ENCODE measurements at places on chromosomes 5 and 9.

GRCh38 chr5:153624451-153624765 is 133.9 kb downstream of the GRIA1 start:
- peak; percentile 49 for DNase-seq

DNA sequence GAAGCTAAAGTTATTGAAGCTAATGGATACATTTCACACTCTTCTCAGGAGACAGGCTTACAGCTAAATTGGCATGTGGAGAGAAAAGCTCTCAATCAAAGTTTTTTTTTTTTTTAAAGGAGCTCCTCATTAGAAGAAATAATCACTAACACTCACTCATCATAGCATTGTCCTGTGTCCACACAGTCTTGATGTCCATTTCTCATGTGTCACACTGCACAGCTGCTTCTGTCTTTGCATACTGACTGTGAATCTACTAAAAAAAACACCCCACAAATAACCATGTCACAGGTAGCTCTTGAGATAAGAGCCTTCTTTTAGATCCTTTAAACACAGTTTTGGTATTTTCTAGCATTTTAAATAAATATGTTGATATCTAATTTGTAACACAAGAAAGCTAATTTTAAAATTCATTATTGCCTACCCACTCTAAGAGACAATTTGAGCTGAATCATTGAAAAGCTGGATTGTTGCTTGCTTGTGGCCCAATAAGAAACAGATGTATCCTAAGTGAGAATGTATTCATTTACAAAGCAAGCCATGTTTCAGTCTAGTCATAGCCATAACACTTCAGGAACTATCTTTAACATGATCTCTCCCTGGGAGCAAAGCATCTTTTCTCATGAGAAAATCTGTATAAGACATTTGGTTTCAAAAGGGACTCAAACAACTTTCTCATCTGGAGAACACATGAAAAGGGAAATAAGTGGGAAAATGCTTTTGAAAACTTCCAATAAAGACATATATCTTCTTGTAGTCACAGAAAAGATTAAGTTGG is 48.1 kb upstream of the PCSK1 start:
- peak; percentile 54 for DNase-seq

DNA sequence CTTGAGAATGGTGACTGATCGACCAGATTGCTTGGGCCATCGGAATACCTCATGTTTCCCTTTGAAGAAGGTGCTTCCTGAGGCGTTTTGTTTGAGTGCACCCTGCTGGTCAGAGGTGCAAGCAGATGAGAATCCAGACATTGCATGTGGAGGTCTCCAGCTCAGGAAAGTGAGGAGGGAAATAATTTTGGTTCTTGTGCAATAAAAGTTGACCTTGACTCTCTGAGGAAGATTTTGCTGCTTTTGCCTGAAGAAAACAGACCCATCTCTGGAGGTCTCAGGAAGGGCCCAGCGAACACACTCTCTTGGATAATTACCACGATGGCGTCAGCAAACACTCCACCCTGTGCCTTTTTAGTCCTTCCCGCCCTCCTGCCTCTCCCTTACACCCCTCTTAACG is 69.7 kb downstream of the GRAMD2B start:
- no peak for DNase-seq

DNA sequence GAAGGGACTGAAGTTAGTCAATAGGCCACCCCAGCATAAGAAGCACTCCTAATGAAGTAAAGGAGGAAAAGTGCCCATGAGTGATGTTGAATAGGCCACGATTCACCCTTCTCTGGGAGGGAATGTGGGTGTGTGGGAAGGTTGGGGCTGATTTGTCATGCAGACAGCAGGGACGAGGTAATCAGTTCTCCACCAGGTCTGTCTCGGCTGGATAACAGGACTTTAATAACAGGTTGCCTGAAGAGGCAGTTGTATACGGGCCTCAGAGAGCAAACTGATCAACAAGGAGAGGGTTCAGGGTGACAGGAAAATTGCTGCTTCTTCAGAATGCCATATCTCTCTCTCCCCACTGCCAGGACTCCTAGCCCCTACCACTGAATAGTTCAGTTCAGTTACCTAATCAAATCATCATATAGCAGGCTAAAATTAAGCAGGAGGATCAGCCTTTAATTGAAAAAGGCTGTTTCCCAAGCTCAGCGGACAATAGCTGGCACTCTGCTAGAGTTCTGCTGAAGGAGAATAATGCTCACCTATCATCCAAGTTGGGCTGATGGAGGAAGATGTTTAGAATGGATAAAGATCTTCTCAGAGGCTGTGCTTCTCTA is 43.6 kb upstream of the SMIM32 start:
- no peak for DNase-seq

GRCh38 chr5:176410486-176411180 is 5.7 kb downstream of the CLTB start:
- DNase-seq, result no peak

GRCh38 chr9:95499847-95500246 is 16.9 kb downstream of the PTCH1 start:
- DNase-seq, result peak; percentile 37

GRCh38 chr9:15867988-15868387 is 315.1 kb downstream of the CCDC171 start:
- DNase-seq, result no peak

- DNase-seq, result peak; percentile 46
Observed at GRCh38 chr5:170451747-170452365, 52.0 kb upstream of the KCNIP1 start.

DNA sequence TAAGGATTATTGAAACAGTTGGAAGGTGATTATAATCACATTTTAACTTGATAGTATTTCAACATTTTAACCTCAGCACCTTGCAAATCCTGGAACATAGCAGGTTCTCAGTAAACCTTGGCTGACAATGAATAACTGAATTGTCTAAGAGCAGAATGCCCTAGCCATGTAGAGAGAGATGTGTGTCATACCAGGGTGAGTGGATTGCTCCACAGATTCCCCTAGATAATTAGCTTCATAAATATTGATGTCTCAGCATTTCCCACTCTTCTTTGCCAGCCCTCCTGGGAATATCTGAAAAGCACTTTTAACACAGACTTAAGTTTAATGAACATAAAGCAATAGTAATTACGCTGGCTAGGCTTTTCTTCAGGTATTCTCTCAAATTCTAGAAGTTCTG is 363.5 kb downstream of the MAN2A1 start:
- DNase-seq, result no peak

DNA sequence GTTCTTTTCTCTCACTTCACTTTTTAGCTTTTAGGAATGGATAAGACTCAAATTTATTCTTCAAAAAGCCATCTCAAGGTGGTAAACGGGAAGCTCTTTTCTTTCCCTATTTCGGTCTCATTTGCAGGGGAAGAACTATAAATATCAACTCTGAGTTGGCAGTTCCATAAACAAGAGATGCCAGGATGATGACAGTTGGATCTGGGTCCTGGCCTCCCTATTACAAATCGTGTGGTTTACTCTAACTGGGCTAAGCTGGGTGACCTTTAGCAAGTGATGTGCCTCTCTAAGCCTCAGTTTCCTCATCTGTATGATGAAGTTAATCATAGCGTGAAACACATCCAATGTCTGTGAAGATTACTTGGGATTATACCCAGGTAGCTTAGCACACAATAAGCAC is 44.2 kb downstream of the TLE4 start:
- peak; percentile 65 for DNase-seq

DNA sequence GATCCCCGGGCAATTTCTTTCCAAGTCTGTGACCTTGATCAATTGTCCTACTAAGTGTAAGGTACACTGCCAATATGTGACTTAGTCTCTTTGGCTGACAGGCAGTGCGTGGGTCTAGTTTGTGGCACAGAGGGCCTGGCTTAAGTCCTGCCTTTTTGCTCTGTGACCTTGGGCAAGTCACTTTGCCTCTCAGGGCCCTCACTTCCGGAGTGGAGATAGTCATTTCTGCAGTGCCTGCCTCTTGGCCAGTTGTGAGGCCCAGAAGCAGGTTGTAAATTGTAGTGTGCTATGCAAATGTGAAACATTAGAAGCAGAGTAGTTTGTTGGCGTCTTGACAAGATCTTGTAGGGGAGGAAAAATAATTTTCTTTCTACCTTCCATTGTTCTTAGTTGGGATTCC is 39.0 kb downstream of the KIF4B start:
- no peak for DNase-seq

DNA sequence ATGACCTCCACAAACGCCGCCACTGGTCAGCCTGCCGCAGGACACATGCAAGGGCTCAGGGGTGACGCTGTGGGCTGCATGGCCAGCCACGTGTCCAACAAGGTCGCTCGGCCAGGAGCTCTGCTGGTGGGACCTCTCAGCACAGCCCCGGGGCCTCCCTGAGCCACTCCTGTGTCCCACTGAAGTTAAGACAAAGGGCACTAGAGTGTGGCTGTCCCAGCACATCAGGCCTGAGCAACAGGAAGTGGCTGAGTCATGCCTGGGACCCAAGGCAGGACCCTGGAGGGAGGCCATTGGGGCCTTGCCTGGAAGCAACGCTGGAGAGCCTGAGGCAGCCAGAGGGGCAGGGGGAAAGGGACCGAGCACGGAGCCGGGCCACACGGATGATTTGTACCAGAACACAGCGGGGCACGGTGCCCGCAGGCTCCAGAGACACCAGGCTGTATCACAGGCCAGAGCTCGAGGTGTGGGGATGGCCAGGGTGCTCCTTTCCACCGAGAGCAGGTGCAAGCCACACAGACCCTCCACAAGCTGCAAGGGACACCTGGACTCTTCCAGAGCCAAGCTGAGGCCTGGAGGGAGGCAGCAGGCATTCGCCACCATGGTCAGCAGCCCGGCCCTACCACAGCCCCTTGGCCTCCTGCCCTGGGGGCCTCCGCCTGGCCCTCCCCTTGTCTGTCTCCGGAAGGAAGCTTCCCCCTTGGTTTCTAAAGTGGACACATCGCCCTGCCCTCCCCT is 6.5 kb upstream of the TMEM210 start:
- peak; percentile 47 for DNase-seq

GRCh38 chr5:38403877-38404635 is 145.7 kb downstream of the EGFLAM start:
- DNase-seq, result no peak

- no peak for DNase-seq
Observed at GRCh38 chr5:155101697-155102096, 88.1 kb downstream of the KIF4B start.

DNA sequence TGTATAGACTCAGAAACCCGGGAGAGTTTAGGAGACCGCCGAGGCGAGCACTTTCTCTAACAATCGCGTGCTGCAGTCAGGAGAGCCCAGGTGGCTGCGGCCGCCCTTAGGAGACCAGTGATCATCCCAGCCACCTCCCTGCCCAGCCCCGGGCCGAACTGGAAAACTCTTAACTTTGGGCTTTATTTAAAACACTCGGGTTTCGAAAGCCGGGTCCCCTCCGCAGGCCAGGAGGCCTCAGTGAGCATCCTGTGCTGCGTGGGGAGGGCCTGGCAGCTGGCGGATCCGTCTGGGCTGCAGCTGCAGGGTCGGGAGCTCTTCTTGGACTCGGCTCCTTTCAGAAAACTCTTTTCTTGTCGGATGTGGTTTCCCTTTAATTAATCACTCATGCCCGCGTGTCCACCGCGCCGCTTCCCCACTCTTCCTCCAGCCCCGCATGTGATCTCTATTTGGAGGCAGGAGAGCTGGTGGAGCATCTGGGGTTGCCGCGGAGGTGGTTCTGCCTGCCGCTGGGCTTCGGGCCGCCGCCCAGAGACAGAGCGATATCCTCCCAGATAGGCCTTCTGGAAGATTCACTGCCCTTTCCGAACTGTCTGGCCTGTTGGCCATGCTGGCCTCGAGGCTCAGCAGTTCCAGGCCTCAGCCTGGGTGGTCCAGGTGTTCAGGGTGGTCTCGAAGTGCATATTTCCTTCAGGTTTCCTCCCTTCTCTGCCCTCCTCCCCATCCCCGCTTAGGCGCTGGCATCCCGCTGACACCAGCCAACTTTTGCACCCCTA is 59.5 kb downstream of the TMEM174 start:
- DNase-seq, result peak; percentile 39

DNA sequence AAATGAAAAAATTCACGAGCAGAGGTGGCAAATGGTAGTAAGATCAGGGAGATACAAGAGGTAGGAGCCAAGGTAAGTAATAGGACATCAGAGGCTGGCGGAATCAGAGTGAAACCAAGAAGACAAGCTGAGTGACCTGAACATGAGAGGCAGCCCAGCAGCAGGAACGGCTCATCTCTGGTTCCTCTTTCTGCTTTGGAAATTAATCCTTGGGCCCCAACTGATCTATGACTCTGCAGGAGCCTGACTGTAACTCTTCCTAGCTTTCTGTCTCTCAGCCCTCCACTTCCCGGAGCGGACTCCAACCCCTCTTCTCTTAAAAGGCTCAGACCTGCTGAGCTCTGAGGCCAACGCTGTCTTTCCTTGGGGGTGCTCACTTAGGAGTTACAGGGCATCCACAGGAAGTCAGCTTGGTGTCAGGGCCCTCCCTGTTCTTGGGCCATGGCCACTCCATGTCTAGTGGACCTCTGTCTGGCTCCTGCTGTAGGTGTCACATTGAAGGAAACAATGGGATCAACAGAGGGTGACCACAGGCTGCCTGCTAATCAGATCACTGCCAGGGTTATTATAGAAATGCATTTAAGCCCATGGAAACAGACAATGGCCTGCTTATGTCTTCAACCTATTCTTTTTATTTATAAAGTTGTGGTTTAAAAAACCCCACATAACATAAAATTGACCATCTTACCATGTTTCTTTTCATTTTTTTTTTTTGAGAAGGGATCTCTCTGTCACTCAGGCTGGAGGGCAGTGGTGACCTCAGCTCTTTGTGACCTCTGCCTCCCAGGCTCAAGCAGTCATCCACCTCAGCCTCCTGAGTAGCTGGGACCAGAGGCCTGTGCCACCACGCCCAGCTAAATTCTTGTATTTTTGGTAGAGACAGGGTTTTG is 22.5 kb upstream of the SHB start:
- DNase-seq, result no peak

GRCh38 chr5:107474716-107475489 is 195.8 kb downstream of the EFNA5 start:
- no peak for DNase-seq

- no peak for DNase-seq
Observed at GRCh38 chr9:75081632-75082031, 6.3 kb downstream of the NMRK1 start.

- DNase-seq, result no peak
Observed at GRCh38 chr9:81423589-81424326, 265.6 kb downstream of the TLE1 start.

DNA sequence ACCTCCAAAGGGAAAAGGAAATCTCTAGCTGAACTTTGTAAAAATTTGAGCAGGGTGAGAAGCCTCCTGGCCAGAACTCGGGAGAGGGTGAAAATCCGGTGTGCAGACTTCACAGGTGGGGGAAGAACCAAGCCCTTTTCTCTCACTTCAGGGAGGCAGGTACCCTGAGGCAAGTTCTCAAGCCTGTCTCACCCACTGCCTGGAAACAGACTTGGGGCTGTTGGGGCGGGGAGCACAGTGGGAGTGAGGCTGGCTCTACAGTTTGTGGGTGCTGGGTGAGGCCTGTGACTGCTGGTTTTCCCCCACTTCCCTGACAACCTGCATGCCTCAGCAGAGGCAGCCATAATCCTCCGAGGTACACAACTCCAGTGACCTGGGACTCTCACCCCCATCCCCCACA is 187.1 kb downstream of the KIF4B start:
- no peak for DNase-seq

DNA sequence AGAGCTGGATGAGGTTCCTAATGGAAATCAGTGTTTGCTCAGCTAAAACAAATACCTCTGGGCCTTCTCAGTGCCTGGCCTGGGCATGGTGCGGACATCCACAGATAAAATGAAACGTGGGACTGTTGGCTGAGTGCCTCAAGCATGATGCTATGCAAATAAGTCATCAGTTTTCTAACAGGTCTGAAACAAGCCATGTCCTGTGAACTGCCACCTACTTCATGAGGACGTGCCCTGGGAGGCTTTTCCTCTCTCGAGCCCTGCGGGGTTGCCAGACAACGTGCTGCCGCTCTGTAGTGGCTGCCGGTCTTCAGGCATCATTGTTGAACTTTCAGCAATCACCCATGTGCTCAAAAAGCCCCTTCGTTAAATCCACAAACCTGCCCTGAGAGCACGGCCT is 240.4 kb upstream of the IRX2 start:
- no peak for DNase-seq

- peak; percentile 88 for DNase-seq
Observed at GRCh38 chr5:181187500-181188213, 17.3 kb downstream of the TRIM7 start.
